Ureter (tissue), 1 donor: ENCODE measurements at places on chromosomes 16 and 17. TPM values are rescaled to one million over a fixed set of nuclear protein-coding genes. Genes with fewer than 3 reads are reported as not detected.
A peak's percentile ranks its signal among the peaks of the same experiment; 100 is the strongest.

DNA sequence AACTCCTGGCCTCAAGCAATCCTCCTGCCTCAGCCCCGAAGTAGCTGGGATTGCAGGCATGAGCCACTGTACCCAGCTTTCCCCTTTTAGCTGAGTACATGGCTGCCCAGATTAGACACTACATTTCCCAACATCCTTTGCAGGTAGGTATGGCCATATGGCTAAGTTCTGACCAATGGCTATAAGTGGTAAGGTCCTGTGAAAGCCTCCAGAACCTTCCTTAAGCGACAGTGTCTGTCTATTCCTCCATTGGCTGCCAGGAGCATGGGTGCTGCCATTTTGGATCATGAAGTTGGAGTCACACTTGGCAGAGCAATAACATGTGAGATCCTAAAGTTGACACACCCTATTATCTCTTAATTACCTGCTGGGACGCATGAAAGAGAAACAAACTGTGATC, 24.4 kb upstream of the CRHR1 start:
- no peak for DNase-seq

- DNase-seq, result peak; percentile 81
These were observed 5.4 kb upstream of the ICAM2 start for GRCh38 chr17:64025732-64026294.

DNA sequence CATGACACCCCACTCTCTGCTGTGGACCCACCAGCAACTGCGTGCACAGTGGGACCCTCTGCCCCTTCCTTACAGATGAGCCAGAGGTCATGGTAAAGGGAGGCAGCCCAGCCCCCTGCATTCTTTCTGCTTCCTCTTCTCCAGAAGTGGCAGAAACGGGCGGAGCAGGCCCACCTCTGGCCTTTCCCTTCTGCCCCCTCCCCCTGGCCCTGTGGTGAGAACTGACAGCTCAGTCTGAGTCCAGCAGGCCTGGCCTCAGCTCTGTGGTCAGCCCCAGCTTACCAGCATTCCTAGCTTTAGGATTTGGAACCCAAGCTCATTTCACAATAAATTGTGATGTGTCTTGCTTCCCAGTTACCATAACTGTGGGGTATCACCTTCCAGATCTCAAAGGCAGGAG, 4.8 kb upstream of the ANKRD11 start:
- DNase-seq, result no peak

DNA sequence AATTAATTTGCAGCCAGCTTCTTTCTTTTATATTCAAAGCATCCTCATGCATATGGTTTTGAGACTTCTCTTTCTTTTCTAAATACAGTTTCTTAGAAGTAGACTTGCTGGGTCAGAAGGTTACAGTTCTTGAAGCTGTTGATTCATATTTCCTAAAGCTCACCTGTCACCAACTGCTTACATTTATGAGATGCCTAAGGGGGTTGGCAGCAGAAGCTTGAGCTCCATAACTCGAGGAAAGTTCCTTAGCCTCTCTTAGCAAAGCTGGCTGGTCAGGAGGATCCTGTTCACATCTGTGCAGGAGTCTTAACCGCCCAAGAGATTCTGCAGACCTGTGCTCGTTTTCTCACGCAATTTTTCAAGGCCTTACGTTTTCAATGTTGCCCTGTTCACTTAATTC, 218.8 kb downstream of the SNX29 start:
- DNase-seq, result no peak

DNA sequence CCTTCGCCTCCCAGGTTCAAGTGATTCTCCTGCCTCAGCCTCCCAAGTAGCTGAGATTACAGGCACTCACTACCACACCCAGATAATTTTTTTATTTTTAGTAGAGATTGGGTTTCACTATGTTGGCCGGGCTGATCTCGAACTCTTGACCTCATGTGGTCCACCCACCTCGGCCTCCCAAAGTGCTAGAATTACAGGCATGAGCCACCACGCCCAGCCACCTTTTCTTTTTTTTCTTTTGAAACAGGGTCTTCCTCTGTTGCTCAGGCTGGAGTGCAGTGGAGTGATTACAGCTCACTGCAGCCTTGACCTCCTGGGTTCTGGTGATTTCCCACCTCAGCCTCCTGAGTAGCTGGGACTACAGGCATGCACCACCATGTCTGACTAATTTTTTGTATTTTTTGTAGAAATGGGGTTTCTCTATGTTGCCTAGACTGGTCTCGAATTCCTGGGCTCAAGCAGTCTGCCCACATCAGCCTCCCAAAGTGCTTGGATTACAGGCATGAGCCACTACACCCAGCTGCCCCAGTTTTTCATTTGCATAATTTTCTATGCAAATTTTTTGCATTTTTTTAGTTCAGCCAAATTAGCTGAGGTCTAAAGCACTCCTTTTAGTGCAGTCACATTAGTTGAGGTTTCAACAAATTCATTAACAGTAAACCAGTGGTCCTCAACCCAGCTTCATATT, 11.3 kb downstream of the WWP2 start:
- DNase-seq, result no peak

DNA sequence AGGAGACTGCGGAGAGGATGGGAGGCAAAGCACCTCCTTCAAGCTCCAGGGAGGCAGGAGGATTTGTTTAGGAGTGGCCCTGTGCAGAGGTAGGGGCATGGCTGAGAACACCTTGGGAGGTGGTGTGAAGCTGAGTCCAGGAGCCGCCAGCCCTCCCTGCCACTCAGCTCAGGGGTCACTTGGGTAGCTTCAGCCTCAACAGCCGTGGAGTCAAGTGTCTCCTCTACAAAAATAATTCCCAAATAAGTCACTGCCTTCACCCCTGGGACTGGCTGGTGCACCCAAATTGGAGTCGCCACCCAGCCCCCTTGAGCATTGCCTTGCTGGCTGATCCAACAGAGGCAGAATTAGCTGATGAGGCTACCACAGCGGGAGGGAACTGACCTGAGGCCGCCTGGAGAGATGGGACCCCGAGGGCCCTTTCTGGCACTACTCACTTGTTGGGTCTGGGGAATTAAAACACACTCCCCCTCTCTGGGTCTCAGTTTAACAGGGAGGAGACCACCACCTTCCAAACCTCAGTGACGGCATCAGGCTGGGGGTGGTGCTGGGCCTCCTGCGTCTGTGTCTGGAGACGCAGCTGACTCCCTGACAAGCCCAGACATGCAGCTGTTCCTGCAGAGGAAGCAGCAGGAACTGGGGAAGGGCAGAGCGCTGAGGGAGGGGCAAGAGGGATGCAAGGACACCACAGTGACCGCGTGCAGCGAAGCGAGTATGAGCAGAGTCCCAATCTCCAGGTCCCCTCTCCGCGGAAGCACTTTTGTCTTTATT, 87.9 kb upstream of the TOB1 start:
- DNase-seq, result peak; percentile 87

DNA sequence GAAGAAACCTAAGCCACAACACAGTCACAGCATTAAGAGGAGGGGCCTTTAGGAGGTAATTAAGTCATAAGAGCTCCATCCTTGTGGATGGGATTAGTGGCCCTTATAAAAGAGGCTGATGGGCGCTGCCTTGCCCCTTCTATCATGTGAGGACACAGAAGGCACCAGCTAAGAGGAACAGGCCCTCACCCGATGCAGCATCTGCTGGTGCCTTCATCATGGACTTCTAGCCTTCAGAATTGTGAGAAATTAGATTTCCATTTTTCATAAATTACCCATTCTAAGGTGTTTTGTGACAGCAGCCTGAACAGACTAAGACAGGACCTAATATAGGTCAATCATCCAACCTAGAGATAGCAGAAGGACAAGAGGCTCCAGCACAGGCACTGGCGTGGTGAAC, 120.8 kb downstream of the CDYL2 start:
- DNase-seq, result no peak

TAF15 gene
- total RNA-seq, result 269 TPM

ARHGAP44 gene
- total RNA-seq, result 8.8 TPM

CACNG1 gene
- not detected for total RNA-seq

MMP2 gene
- total RNA-seq, result 121 TPM

ALOX12B gene
- 0.62 TPM for total RNA-seq

C1QTNF8 gene
- not detected for total RNA-seq

OR4D1 gene
- not detected for total RNA-seq
